ENCODE measurements at places on chromosomes 11 and 22. TPM values are rescaled to one million over a fixed set of nuclear protein-coding genes. Genes with fewer than 3 reads are reported as not detected.

DNA sequence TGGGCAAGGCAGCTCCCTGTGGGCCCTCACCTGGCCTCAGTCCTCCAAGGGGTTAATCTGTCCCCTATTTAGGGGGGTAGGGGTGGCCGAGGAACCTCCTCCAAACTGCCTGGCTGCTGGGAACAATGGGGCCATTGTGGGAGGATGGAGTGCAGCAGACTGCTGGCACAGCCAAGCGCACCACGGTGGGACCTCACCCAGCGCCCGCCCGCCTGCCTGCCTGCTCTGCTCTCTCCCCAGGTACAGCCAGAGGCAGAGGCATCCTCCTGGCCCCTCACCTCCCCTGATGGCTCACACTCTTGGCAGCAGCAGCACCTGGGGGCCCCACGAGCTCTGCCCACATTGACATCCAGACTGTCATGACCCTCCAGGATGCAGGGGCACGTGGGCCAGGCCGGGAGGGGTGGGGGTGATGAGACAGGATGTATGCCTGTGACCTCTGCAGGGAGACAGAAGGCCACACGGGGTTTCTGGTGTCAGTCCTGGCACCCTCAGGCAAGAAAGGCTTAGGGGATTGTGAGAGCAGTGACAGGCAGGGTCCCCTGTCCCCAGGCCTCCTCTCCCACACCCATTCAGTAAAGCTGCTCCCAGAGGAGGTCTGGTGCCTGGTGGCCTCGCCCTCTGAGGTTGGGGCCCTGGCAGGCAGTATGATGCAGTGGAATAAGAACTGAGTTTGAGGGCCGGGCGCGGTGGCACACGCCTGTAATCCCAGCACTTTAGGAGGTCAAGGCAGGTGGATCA is 11.4 kb downstream of the BCL9L start:
- no peak for DNase-seq

SGSM1 gene
- total RNA-seq, result 1.9 TPM

DNA sequence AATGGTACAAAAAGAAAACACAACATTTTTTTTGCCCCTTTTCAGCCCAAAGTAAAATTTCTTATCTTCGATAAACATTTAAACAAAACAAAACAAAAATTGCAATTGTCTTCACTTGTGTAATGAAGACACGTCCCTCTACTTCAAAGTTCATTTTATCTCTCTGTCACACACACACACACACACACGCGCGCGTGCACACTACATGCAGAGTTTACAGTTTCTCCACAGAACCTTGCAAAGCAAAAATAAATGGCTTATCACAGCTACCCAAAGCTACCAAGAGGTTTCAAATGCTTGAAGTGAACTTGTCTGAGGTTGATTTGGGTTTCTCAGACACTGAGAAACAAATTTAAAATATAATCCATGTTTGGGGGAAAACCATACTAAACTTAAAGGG is 72.3 kb downstream of the ETS1 start:
- no peak for DNase-seq

ACTN3 gene
- not detected for total RNA-seq

NTM gene
- 27.8 TPM for total RNA-seq

DNA sequence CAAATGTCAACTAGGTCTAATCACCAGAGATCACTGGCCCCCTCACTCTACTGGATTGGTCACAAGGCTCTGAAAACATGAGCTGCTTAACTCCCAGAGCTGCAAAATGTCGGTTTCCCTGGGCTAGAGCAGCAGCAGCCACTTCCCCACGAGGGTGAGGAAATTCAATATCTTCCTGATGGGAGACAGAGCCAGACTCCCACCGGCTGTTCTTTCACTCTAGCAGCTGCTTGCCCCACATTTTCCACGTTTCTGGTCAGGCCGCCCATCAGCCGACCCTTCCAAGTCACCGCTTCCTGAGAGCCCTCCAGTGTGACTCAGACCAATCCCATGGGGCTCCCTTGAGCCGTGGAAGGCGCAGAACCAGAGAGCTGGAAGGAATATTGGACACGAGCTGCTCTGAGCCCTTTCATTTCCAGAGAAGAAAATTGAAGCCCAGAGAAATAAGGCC is 227.0 kb downstream of the ADAMTS15 start:
- no peak for DNase-seq

DNA sequence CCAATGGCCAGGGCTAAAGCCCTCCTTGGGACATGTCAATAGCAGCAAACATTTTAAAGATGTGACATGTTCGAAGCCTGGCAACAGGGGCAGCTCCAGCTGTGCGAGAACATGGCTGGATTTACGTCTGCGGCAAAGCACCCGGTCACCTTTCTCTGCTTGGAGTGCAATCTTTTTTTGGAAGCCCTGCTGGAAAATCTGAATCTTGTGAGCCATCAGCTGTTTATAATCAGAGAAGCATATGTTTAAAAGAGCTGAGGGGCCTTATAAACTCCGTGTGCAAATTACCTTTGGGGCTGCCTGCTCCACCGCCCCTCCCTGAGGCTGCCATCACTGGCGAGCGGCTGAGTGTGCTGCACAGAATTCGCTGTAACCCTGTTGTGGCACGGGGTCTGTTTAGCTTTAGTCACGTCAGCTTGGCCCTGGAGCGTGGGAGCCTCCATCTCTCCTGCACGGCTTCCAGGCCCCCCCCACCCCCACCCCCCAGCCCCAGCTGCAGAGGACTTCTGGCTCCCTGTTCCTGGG is 9.0 kb upstream of the KCNQ1OT1 start:
- DNase-seq, result no peak

CPT1B gene
- total RNA-seq, result 6.2 TPM

DNA sequence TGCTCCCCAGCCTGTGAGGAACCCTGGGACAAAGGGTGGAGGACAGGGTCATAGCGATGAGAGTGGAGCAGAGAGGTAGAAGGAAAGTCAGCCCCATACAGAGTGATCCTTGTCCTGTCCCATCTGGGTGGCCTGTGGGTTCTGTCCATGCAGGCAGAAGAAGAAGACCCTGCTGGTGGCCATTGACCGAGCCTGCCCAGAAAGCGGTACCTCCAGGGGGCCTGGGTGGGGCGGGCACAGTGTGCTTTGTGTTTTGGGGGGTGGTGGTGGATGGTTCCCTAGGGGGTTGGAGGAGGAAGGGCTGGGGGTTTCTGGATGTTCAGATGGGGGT is 7.9 kb downstream of the SIDT2 start:
- DNase-seq, result no peak

CYB5R2 gene
- total RNA-seq, result 13.9 TPM

GRCh38 chr22:20494978-20495860 is at the start of gene KLHL22:
Gene KLHL22, minus strand, starts transcription at chr22:20495795. Its CDS starts 6,584 bp downstream, at chr22:20489211.
- DNase-seq, result no peak

RFPL2 gene
- total RNA-seq, result not detected

GRCh38 chr11:96664110-96664509 is 274.3 kb downstream of the JRKL start:
- DNase-seq, result no peak

- DNase-seq, result no peak
Observed at GRCh38 chr11:94762208-94762607, 5.9 kb upstream of the AMOTL1 start.

DNA sequence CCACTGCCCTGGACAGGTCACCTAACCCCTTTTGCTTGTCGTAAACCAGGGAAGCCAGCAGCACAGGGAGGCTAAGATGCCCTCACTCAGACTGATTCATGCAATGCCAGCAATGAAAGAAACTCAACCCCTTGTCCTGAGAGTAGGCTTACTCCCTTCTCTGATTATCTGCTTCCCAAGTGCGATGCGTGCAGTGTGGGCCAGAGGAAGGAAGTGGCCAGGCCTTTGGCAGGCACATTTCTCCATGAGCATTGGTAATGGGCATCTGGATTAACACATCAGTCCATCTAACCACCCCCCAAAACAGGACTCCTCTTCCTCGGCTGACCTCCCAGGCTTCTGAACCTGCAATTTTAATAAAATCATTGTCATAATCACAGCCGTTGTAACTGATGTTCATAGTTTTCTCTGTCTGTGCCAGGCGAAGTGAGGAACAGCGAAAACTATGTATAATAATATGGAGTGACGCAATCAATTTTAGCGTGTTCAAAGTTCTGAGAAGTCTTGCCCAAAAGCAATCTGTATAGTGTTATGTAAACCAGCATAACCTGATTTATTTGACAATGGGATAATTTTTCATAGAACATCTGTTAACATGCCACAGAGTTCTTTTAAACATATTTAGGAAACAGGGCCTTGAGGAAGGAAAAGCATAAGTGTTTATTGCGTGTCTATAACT is 33.9 kb downstream of the TST start:
- no peak for DNase-seq

OOSP1 gene
- 0.48 TPM for total RNA-seq

MS4A3 gene
- total RNA-seq, result 0.69 TPM

TOM1 gene
- total RNA-seq, result 15.0 TPM

CAVIN3 gene
- 36.7 TPM for total RNA-seq

GRCh38 chr11:61147271-61147670 is 14.0 kb downstream of the VPS37C start:
- no peak for DNase-seq

DNA sequence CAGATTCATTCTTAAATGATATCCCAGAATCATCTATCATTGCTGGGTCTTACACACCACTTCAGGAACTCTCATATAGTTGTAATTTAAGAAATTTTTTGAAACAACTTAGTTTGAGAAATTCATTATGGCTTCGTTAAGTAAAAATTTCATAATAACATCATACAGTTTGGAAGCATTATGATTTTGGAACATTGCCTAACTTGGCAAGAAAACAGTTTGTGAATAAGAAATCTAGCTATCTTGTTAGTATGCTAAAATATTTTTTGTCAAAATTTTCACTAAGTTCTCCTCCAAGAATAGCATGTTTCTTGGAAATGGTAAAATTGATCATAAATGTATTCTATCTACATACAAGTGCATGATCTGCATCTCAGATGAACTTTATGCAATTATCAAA is 217.7 kb downstream of the CNTN5 start:
- no peak for DNase-seq

DNA sequence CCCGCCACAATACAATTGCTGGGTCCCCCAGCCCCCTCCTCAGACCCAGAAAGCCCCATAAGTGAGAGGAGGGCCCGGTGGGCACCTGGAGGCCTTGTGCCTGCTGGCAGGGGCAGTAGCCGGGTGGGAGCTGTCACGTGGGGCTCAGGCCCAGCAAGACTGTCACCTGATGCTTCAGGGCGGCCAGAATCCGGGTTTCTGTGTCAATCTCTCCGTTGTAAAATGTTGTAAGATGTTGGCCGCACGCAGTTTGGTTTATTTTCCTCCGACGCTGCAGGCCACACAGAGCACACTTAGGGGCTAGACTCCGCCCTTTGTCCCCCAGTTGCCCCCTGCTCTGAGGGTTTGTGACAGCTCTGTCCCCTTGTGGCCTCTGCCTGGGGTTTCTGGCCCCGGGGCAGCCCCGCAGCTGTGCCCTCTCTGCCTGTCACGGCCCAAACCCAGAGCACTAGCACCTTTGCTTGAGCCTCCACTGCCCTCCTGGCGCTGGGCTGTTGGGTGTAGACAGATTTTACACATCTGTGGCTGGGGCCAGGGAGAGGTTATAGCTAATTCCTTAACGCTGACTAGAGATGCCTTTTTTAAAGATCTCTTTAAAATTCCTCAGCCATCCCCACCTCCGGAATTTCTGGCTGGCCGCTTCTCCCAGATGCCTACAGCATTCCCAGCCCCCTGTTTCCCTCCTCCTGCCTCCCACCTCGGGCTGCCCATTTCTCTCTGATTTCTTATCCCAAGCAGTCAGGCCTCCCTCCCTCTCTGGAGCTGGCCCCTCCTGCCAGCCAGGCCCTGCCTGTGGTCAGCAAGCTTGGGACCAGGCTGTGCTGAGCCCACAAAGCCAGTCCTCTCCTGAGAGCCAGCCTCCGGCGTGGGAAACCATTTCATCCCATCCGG is 3.2 kb upstream of the PRR5 start:
- peak; percentile 59 for DNase-seq

- no peak for DNase-seq
Observed at GRCh38 chr11:36711104-36711825, 113.2 kb upstream of the RAG2 start.

LRRC51 gene
- 5.0 TPM for total RNA-seq

- no peak for DNase-seq
Observed at GRCh38 chr11:33021501-33021900, 5.8 kb downstream of the DEPDC7 start.

DNA sequence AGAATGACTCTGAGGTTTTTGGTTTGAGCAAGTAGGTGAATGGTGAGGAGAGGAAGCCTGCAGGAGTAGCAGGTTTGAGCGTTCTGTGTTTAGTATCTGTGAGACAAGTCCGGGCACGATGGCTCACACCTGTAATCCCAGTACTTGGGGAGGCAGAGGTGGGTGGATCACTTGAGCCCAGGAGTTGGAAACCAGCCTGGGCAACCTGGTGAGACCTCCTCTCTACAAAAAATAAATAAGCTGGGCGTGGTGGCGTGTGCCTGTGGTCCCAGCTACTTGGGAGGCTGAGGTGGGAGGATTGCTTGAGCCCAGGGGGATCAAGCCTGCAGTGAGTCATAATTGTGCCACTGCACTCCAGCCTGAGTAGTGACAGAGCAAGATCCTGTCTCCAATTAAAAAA is 9.7 kb upstream of the CENATAC start:
- peak; percentile 45 for DNase-seq

DNA sequence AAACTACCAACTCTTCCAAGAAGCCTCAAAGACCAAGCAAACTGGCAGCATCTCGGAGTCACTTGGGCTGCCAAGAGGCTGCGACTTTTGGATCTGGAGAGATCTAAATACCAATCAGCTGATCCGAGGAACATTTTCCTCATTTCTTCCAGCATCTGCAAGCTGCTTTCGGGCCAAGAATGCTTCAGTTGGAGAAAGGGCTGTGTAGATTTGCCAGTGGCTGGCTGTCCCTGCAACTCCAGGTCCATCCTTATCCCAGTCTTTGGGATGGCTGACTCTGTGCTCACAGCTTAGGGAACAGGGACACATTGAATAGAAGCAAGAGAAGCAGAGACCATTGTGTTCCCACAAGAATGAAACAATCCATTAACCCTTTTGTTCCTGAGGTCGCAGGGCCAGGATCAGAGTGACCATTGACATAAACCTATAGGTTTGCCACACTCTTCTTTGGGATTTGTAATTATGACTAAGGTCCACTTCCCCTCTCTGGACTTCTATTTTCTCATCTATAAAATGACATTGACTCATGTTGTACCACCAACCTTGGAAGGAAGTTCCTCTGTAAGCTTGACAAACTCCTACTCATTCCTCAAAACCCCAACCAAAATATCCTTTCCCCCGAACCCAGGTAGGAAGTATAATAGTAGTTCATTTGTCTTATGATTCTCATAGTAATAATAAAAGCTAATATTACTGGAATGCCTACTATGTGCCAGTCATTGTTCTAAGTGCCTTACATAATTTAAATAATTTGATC is 340.8 kb downstream of the MN1 start:
- no peak for DNase-seq

TLCD5 gene
- total RNA-seq, result 11.2 TPM

GRCh38 chr11:59069087-59069486 is 17.0 kb upstream of the GLYATL1B start:
- no peak for DNase-seq

- no peak for DNase-seq
Observed at GRCh38 chr11:124801014-124801413, 808 bp upstream of the MSANTD2 start.

GRCh38 chr11:67640021-67640757 is 626 bp upstream of the TBX10 start:
- DNase-seq, result no peak

All from urinary bladder (tissue), 4 donors.